Endothelial cell (in vitro differentiated cells): ENCODE measurements at places on chromosomes 3 and 15. TPM values are rescaled to one million over a fixed set of nuclear protein-coding genes. Genes with fewer than 3 reads are reported as not detected.
A peak's percentile ranks its signal among the peaks of the same experiment; 100 is the strongest.

Gene PLA1A
- total RNA-seq: 0.80 TPM

DNA sequence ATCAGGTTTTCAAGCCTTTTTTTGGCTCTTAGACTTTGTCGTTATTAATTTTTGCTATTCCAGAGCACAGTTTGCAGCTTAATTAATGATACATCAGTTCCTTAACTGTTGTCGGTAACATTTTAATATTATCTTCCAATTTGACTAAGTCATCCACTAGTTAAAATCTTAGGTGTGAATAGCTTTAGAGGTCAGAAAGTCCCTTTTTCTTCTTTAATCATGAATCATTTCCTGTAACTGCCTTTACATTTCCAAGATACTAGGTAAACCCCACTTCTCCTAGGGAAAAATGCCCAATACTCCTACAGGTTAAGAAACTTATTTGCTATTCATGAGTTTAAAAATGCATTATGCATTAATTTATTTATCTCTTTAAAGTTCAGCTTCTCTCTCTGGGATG lies 260.9 kb upstream of the CFAP20DC start:
- H3K4me3 ChIP-seq: no peak overlapping the region
- H3K4me1 ChIP-seq: no peaks in the 10 kb centered on the region
- no peaks in the 10 kb centered on the region for H3K36me3 ChIP-seq
- H3K27me3 ChIP-seq: no peaks in the 10 kb centered on the region

DNA sequence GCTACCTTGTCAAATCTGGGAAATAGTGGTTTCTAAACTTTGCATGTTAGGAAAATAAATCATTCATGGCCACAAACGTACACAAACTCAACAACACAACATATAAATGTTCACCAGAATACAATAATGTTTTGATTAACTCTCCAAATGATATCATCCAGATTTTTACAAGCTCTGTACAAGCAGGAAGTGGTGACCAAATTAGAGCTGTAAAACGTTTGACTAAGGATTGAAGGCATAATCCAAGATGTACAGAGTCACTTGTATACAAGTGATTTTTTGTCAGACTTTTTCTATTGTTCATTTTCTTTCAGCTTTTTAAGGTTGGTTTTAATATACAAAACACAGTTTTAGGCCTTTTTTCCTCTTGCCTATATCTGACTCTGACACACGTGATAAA lies 748.4 kb upstream of the GRM7 start:
- DNase-seq: no peak
- no peaks in the 10 kb centered on the region for H3K27me3 ChIP-seq

Gene ANKRD34C
- not detected for total RNA-seq

DNA sequence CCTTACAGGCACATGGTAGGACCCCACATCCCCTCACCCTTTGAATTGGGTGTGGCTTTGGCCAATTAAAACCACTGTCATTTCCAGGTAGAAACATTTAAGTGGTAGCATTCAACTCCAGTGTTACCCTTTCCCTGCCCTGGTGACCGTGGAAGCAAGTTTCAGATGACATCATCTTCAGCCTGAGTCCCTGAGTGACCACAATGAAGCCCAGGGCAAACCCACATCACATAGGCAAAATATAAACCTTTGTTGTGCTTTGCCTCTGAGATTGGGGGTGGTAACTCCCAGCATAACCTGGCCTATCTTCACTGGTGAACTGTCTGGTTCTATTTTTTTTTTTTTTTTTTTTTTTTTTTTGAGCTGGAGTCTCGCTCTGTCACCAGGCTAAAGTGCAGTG lies 404.0 kb upstream of the WNT5A start:
- no peak overlapping the region for H3K4me3 ChIP-seq
- no peak for DNase-seq
- no peaks in the 10 kb centered on the region for H3K36me3 ChIP-seq

Gene PROS1
- total RNA-seq: 19.8 TPM

Gene XCR1
- total RNA-seq: not detected

DNA sequence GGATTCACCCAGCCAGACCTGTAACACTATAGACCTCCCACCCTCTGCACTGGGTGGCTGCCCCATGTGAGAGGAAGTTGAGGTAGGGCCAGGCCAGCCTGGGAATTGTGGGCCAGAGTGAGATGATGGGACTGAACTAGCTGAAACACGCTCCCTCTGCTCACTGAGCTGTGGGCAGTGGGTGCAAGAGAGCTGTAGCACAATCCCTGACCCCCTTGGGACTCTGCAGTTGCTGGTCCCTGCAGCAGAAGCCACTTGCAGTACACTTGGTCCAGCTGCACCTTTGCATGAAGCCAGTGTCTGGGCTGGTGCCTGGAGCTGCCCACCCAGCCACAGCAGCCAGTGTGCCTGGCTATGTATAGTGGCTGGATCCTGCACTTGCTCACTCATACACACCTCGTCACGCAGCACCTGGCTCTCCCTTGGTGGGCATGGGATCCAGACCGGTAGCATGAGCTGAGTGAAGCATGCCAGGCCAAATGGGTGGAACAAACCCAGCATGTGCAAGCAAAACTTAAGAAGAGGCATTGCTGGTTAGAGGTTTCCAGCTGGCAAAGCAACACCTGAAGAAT lies 805.7 kb upstream of the GBE1 start:
- DNase-seq: no peak
- no peaks in the 10 kb centered on the region for H3K4me1 ChIP-seq
- H3K27ac ChIP-seq: no peak overlapping the region
- no peaks in the 10 kb centered on the region for H3K27me3 ChIP-seq

DNA sequence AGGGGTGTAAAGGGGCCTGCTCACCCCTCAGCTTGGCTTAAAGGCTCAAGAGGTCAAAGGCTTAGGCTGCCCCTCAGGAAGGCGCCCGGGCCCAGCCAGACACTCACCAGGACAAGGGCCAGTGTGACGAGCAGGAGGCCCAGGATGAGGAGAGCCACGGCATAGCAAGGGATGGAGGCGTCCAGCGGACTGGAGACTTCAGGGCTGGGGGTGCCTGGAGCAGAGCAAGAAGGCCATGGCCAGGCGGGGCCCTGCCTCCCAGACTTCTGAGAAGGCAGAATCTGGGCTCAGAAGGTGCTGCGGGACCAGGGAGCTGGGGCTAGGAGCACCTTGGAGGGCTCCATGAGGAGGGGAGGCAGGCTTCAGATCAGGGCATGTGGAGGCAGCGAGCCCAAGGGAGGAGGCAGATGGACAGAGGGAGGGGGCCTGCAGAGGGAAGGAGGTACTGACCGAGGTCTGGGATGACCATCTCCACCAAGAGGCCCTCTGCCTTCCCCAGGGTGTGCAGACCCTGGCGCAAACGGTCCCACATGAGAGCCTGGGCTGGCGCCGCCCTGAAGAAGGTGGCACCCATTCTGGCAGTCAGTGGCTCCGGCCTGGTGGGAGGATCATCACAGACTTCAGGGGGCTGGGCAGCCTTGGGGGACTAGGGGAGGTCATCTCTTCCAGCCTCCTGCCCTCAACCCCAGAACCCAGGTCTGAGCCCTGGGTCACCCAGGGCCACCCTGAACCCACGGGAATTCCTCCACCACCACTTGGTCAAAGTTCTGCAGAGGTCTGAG lies 24.5 kb downstream of the C15orf39 start:
- no peak overlapping the region for H3K27ac ChIP-seq
- H3K4me3 ChIP-seq: no peak overlapping the region
- H3K4me1 ChIP-seq: peaks cover 4% of the 10 kb centered on the region
- no peak for DNase-seq
- H3K27me3 ChIP-seq: peaks cover 8% of the 10 kb centered on the region

Gene TCF12
- 123 TPM for total RNA-seq

- H3K4me3 ChIP-seq: no peak overlapping the region
- no peak overlapping the region for H3K27ac ChIP-seq
- peaks cover 9% of the 10 kb centered on the region for H3K4me1 ChIP-seq
- no peaks in the 10 kb centered on the region for H3K36me3 ChIP-seq
- H3K27me3 ChIP-seq: peaks cover 1% of the 10 kb centered on the region
Observed at GRCh38 chr15:38551720-38552648, 12.6 kb downstream of the RASGRP1 start.

DNA sequence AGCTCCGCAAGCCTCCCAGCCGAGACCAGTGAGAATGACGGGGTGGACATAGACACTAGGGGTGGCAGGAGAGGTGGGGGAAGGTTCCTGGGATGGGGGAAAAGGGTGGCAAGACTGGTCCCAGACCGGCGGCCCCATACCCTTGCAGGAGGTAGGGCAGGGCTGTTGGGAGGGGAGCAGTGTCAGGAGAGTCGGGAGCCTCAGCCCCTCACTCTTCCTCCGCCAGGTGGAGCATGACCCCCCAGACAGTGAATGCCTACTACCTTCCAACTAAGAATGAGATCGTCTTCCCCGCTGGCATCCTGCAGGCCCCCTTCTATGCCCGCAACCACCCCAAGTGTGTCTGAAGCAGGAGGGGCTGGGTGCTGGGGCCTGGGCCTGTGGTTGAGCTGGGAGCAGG lies 8.7 kb upstream of the PSMD2 start:
- peaks cover 6% of the 10 kb centered on the region for H3K4me1 ChIP-seq
- H3K36me3 ChIP-seq: no peaks in the 10 kb centered on the region
- H3K4me3 ChIP-seq: no peak overlapping the region
- H3K27me3 ChIP-seq: peaks cover 7% of the 10 kb centered on the region
- no peak for DNase-seq

- peaks cover 6% of the 10 kb centered on the region for H3K4me1 ChIP-seq
- no peak overlapping the region for H3K27ac ChIP-seq
- no peaks in the 10 kb centered on the region for H3K27me3 ChIP-seq
- H3K4me3 ChIP-seq: no peak overlapping the region
- DNase-seq: no peak
Observed at GRCh38 chr15:57017024-57017423, 98.6 kb downstream of the TCF12 start.

DNA sequence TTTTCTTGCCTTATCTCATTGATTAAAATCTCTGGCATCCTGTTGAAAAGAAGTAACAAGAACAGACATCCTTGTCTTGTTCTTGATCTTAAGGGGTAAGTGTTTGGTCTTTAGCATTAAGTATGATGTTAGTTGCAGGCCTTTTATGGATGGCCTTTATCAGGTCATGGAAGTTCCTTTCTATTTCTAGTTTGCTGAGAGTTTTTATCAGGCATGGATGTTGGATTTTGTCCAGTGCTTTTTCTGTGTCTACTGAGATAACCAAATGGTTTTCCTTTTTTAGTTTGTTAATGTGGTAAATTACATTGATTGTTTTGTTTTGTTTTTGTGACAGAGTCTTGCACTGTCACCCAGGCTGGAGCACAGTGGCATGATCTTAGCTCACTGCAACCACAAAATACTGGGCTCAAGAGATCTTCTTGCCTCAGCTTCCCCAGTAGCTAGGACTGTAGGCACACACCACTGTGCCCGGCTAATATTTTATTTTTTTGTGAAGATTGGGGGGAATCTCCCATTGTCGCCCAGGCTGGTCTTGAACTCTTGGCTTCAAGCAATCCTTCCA lies 26.3 kb downstream of the MRAS start:
- no peak overlapping the region for H3K4me3 ChIP-seq
- H3K36me3 ChIP-seq: no peaks in the 10 kb centered on the region
- DNase-seq: no peak
- H3K27me3 ChIP-seq: peaks cover 2% of the 10 kb centered on the region
- H3K27ac ChIP-seq: no peak overlapping the region

DNA sequence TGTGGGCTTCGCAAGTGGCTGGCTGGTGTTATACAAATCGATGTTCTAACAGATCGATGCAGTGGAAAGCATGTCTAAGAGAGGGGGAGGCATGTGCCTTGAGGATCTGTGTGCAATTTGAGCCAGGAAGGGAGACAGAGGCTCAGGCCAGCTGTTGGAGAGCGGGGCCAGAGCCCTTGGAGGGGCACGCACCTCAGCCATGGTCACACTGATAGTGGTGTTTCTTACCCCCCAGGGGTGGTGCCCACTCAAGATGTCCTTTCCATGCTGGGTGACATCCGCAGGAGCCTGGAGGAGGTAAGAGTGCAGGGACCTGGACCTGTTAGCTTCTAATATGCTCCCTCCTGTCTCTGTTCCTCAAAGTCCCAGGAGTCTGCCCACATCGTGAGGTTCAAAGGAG lies 3.8 kb upstream of the ABTB1 start:
- no peaks in the 10 kb centered on the region for H3K36me3 ChIP-seq
- H3K27ac ChIP-seq: no peak overlapping the region
- no peak for DNase-seq

Gene BFSP2
- not detected for total RNA-seq

GRCh38 chr3:78090382-78090781 lies 1050.5 kb downstream of the ROBO2 start:
- H3K4me1 ChIP-seq: no peaks in the 10 kb centered on the region
- H3K4me3 ChIP-seq: no peak overlapping the region

DNA sequence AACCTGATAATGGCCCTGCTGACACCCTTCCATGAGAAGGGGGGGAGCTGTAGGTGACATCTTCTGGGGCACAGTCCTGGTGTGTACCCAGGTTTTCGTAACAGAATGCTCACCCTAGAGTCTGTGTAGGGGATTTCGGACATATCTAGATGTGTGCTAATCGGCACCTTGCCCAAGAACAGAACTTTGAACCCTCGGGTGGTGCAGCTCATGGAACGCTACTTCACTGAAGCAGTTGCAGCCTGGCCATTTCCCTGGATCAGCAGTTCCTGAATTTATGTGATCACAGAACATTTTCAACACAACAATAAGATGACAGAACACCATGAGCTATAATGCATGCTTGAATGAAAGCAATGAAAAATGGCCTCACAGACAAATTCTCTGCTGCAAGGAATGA lies 57.5 kb upstream of the MUC13 start:
- no peak overlapping the region for H3K4me3 ChIP-seq
- DNase-seq: no peak
- peaks cover 7% of the 10 kb centered on the region for H3K36me3 ChIP-seq
- peaks cover 3% of the 10 kb centered on the region for H3K27me3 ChIP-seq
- H3K27ac ChIP-seq: no peak overlapping the region

GRCh38 chr3:53748512-53749271 lies 97.5 kb downstream of the CHDH start:
- no peak for DNase-seq
- H3K4me1 ChIP-seq: peaks cover 7% of the 10 kb centered on the region
- peaks cover 6% of the 10 kb centered on the region for H3K27me3 ChIP-seq
- no peak overlapping the region for H3K27ac ChIP-seq

- H3K36me3 ChIP-seq: peaks cover 3% of the 10 kb centered on the region
- peaks cover 7% of the 10 kb centered on the region for H3K27me3 ChIP-seq
- peak overlapping the region; percentile 28 for H3K4me3 ChIP-seq
- no peak for DNase-seq
- H3K27ac ChIP-seq: peak overlapping the region; percentile 40
Observed at GRCh38 chr15:85331655-85332285, 48.6 kb upstream of the AKAP13 start.

DNA sequence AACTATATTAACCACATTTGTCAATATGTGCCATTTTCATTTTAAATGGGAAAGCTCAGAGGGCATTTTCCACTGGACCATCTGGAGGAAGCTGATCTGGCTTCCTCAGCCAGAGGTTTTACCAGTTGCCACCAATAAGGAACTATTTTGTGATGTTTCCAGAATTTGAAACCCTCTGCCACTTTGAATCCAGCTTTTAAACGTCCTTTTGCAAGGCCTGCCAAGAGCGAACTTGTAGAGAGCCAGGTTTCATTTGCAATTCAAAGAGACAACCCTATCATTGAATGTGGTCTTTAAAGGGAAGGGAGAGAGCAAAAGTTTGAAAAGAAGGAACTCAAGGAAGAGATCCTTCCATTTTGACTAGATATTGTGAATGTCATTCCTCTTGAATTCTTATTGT lies 123.3 kb upstream of the CHL1 start:
- H3K4me3 ChIP-seq: no peak overlapping the region
- no peaks in the 10 kb centered on the region for H3K36me3 ChIP-seq
- DNase-seq: no peak
- H3K27me3 ChIP-seq: peaks cover 1% of the 10 kb centered on the region
- H3K4me1 ChIP-seq: no peaks in the 10 kb centered on the region

GRCh38 chr15:50697109-50697797 lies 10.7 kb upstream of the TRPM7 start:
- no peaks in the 10 kb centered on the region for H3K27me3 ChIP-seq
- no peak for DNase-seq
- peaks cover 4% of the 10 kb centered on the region for H3K36me3 ChIP-seq
- no peaks in the 10 kb centered on the region for H3K4me1 ChIP-seq
- no peak overlapping the region for H3K27ac ChIP-seq

GRCh38 chr15:99999282-100000070 lies 266.2 kb upstream of the LYSMD4 start:
- H3K27me3 ChIP-seq: peaks cover 6% of the 10 kb centered on the region
- H3K4me3 ChIP-seq: no peak overlapping the region
- H3K27ac ChIP-seq: no peak overlapping the region
